Central memory CD4-positive, alpha-beta T cell (primary cell): ENCODE measurements at places on chromosomes 12 and 14.

- no peak for DNase-seq
Measured at GRCh38 chr12:5078423-5078822, 34.7 kb downstream of the KCNA5 start.

- no peak for DNase-seq
Measured at GRCh38 chr12:123532808-123533649, 490 bp downstream of the RILPL1 start.

DNA sequence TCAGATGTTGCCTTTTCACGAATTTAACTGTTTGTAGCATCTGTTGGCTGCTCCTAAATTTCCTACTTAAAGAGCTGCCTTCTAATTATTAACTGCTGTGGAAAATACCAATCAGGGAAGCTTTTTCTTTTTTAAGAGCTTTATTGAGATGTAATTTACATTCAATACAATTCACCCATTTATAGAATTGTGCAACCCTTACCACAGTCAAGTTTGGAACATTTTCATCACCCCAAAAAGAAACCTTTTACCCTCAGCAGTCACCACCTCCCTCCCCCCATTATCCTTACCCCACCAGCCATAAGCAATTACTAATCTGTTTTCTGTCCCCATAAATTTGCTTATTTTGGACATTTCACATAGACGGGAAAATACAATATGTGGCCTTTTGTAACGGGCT, 1.4 kb downstream of the PCNX4 start:
- DNase-seq = no peak

GRCh38 chr14:69665631-69666030, 54.2 kb downstream of the SUSD6 start:
- no peak for DNase-seq

- DNase-seq = no peak
Measured at GRCh38 chr12:51953864-51954263, 2.4 kb downstream of the ACVR1B start.

DNA sequence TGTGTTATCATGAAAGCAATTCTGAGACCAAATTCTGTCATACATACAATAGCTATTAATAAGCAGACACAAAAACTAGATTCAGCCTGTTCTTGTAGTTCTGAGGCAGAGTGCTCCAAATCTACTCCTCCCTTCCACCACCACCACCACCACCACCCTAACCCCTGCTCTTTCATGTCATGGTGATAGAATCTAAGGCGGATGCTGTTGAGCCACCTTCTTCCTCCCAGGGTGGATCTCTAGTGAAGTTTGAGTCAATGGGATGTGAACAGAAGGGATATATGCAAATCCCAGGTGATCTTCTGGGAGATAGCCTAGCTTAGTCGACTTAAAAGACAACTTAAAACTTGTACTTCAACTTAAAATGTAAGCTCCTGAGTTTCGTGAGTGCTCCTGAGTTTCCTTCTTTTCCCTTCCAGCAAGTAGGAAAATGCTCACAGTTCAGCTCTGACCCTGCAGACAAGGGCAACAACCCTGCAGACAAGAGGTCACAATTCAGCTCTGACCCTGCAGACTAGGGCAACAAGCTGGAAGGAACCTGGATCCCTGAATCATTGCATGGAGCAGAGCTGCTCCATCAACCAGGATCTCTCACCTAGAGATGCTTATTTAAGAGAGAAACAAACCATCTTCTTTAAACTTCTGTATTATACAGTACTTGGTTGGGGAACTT, 204.1 kb downstream of the TTC8 start:
- DNase-seq = no peak

GRCh38 chr12:45634273-45634917, 95.1 kb upstream of the ARID2 start:
- DNase-seq = no peak

DNA sequence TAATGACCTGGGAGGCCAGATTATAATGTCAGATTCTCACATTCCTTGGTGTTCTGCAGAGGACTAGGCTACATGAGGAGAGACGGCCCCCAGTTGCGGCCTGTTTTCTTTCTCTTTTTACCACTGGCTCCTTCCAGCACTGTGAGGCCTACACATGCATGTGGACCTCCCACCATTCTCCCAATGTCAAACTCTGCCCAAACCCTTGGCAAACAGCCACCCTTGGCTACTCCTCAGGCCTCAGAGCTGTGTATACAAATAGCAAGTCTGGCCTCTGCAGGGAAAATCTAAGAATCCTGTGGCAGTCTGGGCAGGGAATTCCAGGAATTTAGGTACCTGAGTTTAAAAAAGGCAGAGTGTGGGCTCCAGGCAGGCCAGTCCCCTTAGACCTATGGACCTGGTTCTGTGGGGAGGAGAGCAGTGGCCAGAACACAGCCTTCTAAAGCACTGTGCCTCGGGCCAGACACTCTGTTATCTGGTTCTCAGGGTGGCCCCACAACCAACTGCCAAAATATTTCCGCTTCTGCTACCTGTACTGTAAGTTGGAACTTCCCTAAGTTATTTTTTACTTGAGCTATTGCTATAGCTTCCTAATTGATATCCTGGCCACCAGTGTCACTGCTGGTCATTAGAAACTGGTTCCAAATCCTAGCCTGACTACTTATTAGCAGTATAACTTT, 19.9 kb upstream of the NEDD1 start:
- DNase-seq = no peak
